Activated CD4-positive, alpha-beta T cell treated with anti-CD3 and anti-CD28 coated beads, Interleukin-2, amount 50 U/mL, for 4 hours (primary cell): ENCODE measurements at places on chromosomes 6 and 20.

- no peak for DNase-seq
Observed at GRCh38 chr6:10451828-10452509, 37.1 kb upstream of the TFAP2A start.

DNA sequence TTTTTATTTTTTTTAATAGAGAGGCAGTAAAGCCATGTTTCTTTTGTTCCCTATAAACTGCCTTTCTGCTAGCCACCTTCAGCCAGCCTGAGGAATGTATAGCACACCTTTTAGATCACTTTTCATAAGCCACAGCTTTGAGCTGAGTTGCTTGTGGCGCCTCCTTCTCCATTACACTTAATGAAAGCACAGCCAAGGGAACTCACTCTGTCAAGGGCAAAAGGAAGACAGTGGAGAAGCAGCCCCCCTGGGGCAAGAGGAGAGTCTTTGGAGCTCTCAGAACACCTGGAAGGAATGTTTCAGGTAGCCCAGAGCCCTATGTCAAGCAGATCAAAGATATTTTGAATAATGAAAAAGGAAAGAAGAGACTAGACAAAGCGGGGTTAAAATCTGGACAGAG, 235.1 kb downstream of the CLIC5 start:
- no peak for DNase-seq

DNA sequence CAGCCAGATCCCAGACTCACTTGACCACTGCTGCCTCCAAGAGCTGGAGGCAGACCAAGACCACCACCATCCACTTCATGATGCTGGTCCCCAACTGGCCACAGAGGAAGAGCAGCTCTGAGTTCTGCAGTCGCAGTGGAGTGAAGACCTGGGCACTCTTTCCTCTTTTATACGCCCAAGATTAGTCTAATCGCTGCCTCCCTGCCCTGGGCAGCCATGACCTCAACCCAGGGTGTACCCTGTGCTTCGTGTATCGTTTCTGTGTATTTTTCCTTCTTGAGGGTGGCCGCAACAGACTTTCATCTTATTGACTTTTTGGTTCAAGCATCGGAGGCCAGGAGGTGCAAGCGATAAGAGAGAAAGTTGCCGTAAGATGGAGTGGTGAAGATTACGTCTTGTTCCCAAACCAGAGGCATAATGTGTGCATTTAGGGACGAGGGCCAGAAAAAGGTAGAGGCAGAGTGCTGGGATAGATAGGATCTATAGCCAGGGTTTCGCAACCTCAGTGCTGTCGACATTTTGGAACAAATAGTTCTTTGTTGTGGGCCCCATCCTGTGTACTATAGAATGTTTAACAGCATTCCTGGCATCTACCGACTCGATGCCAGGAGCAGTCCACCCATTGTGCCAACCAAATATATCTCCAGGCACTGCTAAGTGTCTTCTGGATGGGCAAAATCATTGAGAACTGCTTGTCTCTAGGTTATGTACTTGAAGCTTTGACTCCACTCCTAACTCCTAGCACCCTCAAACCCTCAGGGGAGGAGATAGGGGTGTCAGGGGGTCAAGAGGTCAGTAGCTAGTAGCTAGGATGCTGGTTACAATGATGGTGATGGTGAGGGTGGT, at the start of gene PGC:
PGC (minus strand) TSS at position 142 of the 846 bp plus-strand sequence; CDS start at position 79, 63 bp downstream.
- no peak for DNase-seq

DNA sequence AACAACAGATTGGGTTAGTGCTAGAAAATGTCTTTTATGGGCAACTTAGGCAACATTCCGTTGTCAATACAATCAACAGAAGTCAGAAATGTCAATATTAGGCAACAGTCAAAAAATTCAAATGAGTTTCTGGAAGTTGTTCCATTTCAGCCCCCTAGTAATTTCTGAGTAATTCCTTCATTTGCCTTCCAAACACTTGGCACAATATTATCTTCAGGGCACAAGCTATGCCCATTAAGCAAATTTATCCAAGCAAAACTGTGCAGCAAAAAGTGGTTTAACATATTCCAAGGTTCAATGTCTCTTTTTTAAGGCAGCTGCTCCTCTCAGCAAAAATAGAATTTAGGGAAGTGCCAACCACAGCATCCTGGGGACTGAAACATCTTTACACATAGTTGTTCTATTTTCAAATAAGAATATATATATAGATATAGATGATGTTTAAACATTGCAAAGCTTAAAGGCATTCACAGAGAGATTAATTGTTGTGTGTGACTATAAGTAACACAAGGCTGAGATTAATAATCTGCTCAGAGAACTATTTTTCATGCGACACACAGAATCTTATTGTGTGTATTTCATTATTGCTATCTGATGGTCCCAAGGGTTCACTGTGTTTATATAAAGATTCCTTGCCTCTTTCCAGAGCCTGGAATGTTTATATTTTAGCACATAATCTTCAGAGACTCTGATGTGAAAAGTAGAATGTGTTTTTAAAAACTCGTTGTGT, 75.2 kb upstream of the ADTRP start:
- no peak for DNase-seq

GRCh38 chr6:11280394-11280793, 47.9 kb upstream of the NEDD9 start:
- DNase-seq, result no peak

DNA sequence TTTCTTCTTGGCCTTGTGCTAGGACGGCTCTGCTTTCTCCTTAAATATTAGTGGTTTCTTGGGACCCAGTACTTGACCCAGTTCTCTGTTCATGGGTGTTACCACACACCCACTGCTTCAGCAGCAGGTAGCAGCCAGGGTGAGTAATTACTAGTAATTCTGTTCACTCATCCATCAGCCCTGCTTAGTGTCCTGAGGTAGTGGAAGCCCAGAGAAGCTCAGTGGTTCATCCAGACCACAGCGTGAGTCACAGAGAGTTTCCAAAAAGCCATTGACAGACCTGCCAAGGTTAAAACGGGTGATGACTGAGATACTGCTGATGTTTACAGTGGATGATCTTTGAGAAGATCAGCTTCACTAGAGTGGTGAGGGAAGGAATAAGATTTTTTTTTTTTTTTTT, 51.7 kb upstream of the HINT3 start:
- peak; percentile 51 for DNase-seq

- no peak for DNase-seq
Observed at GRCh38 chr20:49682278-49682677, 31.4 kb downstream of the B4GALT5 start.
